ENCODE measurements at places on chromosomes 2 and 18.

DNA sequence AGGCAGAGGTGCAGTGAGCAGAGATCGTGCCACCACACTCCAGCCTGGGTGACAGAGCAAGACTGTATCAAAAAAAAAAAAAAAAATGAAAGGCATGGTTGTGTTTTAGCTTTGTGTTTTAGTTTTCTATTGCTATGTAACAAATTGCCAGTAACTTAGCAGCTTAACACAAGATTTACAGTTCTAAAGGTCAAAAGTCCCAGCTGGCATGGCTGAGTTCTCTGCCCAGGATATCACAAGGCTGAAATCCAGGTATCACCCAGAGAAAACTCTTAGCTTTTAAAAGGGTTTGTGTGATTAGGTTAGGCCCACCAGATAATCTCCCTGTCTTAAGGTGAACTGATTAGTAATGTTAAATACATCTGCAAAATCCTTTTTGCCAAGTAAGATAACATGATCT lies 107.7 kb upstream of the YPEL5 start:
- no peak for DNase-seq

GRCh38 chr2:2806711-2807110 lies 475.6 kb upstream of the MYT1L start:
- DNase-seq: no peak

DNA sequence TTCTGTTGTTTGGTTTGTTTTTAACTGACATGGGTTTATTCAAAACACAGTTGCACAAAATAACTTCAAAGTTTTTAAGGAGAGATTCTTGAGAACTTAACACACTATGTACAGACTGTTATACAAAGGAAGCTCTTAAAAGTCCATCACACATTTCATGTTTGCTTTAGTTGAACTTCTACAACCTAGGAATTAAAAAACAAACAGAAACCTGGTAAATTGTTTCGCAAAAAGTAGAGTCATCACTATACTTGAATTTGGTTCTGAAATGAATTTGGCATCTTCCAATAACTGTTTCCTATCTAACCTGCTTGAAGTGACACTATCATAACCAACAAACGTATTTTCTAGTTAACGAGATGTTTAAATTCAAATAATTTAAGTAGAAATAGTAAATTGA lies 21.8 kb downstream of the TRIP12 start:
- DNase-seq: no peak

- peak; percentile 67 for DNase-seq
Measured at GRCh38 chr2:36356990-36357846, 1.6 kb downstream of the CRIM1 start.

DNA sequence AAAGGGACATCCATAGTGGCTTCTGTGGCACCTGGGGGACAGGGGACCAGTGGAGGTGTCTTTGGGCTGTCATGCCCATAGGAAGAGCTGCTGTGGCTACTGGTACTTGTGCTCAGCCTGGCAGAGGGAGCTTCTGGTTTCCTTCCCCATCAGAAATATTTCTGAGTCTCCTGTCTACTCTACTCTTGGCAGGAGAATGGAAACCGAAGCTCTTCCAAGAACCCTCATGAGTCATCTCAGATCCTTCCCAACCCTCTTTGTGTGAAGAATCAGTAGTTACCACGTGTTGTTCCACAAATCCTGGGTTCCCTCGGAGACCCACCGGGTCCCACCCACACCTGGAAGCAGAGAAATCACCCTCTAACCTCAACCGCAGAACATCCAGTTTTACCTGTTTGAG lies 234.9 kb downstream of the FHOD3 start:
- DNase-seq: no peak

- no peak for DNase-seq
Measured at GRCh38 chr18:63603772-63604171, 16.6 kb downstream of the SERPINB13 start.

Data from left hindlimb (tissue), 1 donor.